ENCODE measurements at places on chromosomes 2 and 18.

GRCh38 chr2:175168564-175168945 is 552 bp upstream of the ATF2 start:
- DNase-seq, result no peak

GRCh38 chr2:112159454-112159921 is 21.3 kb downstream of the FBLN7 start:
- no peak for DNase-seq

DNA sequence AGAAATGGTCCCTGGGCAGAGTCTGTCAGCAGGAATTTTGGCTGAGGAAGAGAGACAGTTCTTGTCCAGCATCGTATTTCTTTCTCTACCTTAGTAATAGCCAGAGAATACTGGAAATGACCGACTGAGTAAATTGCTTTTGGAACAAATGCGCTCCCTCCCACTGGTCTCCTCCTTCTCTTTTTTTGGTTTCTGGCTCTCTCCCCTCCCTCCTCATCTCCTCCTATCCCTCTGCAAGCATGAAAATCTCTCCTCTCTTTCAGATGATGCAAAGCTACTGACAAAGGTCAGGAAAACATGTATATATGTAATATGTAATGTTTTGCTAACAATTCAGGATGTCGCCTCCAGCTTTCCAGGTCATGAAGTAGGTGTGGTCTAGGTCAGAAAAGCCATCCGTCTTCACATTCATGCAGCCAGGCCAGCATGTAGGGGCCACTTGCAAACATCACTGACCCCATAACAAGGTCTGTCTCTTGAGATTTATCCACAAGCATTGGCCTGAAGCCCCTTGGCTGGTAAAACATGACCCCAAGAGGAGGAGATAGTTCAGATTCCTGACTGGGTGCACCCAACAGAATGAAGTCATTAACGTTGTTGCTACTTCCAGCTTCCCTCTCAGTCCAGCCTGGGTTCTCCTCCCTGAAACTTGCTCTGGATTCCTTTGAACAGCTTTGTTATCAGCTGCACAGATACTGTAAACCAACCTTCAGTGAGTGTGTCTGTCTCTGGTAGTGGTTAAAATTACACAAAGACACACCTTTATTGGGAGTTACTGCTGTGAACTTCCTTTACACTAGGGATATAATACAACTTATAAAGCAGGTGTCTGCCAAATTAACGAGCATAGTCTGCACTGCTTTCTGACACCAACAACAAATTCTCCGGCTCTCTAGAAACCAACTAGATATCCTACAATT is 864.4 kb upstream of the KLHL29 start:
- DNase-seq, result no peak

- no peak for DNase-seq
These were observed 12.3 kb downstream of the LIMS2 start for GRCh38 chr2:127662937-127663565.

- DNase-seq, result no peak
These were observed 52.4 kb downstream of the GLI2 start for GRCh38 chr2:120787822-120788700.

DNA sequence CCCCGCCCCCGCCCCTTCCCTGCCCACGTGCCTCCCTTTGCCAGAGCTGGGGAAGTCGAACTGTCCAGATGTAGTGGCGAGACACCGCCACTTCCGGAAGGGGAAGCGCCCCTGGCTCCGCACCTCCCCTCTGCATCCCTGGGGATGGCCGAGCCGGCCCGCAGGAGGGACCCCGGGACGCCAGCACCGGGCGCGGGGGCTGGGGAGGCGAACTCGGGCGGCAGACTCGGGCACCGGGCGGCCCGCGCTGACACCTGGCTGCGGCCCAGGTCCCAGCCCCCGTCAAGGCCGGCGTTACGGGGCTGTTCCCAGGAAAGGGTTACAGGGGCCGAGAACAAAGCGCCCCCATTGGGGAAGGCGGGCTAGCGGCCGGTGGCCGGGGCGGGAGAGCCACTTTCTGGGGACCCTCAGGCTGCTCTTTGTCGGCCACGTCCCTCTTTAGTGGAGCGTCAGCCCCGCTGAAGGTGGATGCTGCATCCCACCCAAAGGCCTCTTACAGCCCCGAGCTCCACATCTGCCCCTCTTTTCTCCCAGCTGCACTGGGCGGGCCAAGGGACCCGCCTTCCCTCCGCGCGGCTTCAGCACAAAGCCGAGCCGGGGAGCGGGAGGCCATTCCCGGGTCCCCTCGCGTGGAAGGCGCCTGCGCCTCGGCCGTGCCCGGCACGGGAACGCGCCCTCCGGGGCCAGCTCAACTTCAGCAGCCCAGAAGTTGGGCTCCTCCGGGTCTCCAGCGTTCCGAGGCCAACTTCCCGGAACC is 1.3 kb downstream of the SDC1 start:
- DNase-seq, result no peak

DNA sequence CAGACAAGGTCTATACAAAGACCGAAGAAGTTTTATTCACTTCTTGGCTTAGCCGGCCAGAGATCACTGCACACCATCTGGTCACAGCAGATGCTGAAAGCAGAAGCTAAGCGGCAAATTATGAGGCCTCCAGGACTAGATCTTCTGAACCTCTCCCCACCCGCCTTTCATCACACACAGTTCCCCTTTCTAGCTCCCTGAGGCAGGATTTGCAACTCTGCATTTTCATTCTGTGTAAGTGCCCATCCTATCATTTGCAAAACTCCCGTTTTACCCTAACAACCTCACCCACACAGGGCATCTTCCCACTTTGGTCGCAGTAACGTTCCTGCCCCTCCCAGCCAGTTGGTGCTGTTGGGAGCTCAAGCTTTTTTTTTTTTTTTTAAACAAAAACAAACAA is 3.1 kb upstream of the MOB1A start:
- no peak for DNase-seq

- no peak for DNase-seq
These were observed 99.5 kb downstream of the RBMS1 start for GRCh38 chr2:160394153-160394552.

DNA sequence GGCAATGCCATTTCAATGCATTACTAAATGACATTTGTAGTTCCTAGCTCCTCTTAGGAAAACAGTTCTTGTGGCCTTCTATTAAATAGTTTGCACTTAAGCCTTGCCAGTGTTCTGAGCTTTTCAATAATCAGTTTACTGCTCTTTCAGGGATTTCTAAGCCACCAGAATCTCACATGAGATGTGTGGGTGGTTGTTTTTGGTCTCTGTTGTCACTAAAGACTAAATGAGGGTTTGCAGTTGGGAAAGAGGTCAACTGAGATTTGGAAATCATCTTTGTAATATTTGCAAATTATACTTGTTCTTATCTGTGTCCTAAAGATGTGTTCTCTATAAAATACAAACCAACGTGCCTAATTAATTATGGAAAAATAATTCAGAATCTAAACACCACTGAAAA is 45.3 kb downstream of the HADHB start:
- no peak for DNase-seq

- no peak for DNase-seq
These were observed 8.7 kb upstream of the TGIF1 start for GRCh38 chr18:3441290-3441689.

- DNase-seq, result no peak
These were observed 1642.6 kb upstream of the NXPH2 start for GRCh38 chr2:140422759-140423158.

DNA sequence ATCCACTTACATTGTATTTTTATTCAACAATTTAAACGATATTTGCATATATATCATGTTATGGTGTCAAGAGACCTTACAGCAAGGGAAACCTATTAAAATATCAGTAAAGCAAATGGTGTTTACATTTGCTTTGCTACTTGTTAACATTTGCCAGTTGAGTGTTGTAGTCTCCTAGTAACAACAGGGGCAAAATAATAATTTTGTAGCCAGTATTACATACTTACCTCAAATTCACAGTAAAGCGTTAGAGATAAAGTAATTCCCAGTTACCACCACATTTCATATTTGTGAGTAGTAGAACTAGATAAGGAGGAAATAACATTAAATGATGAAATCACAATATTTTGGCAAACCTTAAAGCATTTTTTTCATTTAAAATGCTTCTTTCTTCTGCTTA is 71.3 kb downstream of the FASTKD2 start:
- DNase-seq, result peak; percentile 67

- DNase-seq, result no peak
These were observed 255.1 kb upstream of the LINC00305 start for GRCh38 chr18:64403784-64404503.

- no peak for DNase-seq
These were observed 49.7 kb downstream of the SCN7A start for GRCh38 chr2:166444306-166444705.
